ENCODE measurements at places on chromosomes 2 and 18.

GRCh38 chr2:226524381-226524843 is 275.2 kb downstream of the IRS1 start:
- DNase-seq: no peak

DNA sequence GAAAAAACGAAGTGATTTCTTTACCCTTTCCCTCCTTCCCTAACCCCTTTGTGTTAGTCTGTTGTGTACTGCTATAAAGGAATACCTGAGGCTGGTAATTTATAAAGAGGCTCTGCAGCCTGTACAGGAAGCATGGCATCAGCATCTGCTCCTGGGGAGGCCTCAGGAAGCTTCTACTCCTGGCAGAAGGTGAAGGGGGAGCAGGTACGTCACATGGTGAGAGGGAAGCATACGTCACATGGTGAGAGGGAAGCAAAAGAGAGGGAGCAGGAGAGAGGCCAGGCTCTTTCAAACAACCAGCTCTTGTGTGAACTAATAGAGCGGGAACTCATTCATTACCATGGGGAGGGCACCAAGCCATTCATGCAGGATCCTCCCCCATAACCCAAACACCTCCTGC is 126.2 kb downstream of the CAPN13 start:
- no peak for DNase-seq

- no peak for DNase-seq
These were observed 224.9 kb upstream of the EPAS1 start for GRCh38 chr2:46072101-46072820.

GRCh38 chr2:14388724-14389123 is 243.8 kb upstream of the LRATD1 start:
- DNase-seq: no peak

GRCh38 chr2:134167015-134167414 is 86.9 kb upstream of the MGAT5 start:
- DNase-seq: no peak

- DNase-seq: no peak
These were observed 10.3 kb upstream of the CTAGE1 start for GRCh38 chr18:22427822-22428549.

- DNase-seq: no peak
These were observed 23.8 kb downstream of the ATG16L1 start for GRCh38 chr2:233275223-233275622.

DNA sequence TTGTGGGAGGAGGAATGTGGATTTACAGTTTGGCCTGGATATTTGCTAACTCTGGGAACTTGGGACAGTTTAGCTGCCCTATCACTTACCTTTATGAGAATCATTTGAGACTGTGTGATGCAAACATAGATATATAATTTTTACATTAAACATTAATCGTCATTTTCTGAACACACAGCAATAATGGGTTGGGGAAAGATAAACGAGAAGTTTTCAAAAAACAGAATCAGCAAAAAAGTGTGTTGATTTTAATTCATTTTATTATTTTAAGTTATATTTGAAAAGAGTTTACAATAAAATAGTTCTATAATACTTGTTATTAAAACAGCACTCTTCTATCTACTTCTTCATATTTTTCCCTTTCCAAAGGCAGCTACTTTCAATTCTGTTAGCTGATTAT is 813.3 kb downstream of the SLC4A3 start:
- no peak for DNase-seq

- no peak for DNase-seq
These were observed 17.8 kb upstream of the SPAG16 start for GRCh38 chr2:213266421-213266820.

GRCh38 chr2:28451793-28452533 is 43.9 kb upstream of the PLB1 start:
- DNase-seq: no peak

DNA sequence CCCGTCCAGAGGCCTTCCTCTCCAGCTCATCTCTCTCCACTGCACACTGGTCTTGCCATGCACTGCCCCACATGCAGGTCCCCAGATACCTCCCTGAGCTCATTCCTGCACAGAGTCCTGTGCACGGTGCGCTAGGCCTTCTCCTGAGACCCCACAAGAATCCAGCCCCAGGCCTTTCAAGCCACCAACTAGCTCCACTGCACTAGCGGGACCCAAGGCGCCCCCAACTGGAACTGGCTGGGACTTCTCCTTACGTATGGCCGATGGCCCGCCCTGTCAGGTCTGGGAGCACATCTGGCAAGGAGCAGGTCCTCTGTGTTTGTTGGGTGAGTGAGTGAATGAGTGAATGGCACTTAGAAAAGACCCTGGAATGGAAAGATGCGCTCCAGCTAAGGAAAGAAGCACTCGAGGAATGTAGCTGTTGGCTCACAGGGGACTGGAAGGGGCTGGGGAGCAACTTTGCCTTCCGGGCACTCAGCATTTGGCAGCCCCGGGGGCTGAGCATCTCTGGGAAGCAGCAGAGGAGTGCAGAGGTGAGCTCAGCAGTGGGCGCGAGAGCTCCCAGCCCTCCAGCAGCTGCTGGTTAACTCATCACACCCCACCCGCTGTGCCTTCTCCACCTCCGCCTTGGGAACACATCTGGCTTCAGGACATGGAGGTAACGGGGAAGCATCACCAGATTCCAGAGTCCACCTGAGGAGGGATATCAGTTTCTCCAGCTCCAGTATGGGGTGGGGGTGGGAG is 223.1 kb downstream of the GLI2 start:
- peak; percentile 39 for DNase-seq

GRCh38 chr2:199662255-199662654 is 188.7 kb downstream of the FTCDNL1 start:
- no peak for DNase-seq

Data from neural crest cell (in vitro differentiated cells).